Stimulated activated memory B cell treated with anti-CD40 and anti-IgM and Interleukin-4, amounts not matched to agents 10 μg/mL and 1 μg/mL and 100 μg/mL, for 72 hours (primary cell): ENCODE measurements at places on chromosomes 16 and 17.

DNA sequence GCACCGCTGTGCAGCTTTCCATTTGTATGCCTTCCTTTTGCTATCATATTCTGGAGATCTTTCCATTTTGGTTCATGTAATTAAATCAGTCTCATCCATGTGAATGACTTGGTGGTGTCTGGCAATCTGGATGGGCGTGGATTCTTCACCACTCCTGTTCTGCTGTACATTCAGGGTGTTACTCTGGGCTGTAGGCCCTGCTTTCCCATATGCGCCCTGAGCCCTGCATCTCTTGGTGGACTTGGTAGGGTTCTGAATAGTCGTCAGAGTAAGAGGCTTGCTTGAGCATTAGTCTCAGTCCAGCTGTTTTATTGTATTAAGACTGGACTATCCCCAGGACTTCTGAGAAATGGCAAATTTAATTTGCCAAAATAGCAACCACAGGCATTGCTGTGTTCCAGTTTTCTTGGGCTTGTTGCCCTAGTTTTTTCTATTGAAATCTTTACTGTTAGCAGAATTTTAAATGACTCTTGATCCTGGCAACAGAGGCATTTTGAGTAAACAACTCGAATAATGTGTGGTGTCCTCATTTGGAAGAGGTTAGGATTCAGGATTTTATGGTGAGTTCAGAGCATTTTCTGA lies 14.9 kb downstream of the BANP start:
- no peak for ATAC-seq

- peak; percentile 80 for ATAC-seq
Observed at GRCh38 chr16:89909777-89910716, 8.6 kb upstream of the MC1R start.

GRCh38 chr17:3529817-3530741 lies 27.5 kb downstream of the TRPV3 start:
- no peak for ATAC-seq

DNA sequence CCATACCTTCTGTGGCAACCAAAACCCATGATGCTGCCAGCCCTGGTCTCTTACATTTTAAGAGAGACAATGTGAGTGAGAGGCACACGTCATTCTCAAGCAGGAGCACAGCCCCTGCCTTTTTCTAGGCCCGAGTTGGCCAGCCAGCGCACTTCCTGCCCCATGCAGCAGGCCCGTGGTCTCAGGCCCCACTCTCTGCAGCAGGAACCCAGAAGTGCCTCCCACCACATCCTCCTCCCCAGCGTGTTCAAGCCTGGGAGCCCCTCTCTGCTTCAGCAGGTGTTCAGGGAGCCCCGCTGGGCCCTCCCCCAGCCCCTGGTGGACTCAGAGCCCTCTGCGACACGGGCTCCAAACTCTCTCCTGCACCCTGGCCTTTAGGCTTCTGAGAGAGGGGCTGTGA lies 30.5 kb downstream of the ITGAE start:
- ATAC-seq, result peak; percentile 85

DNA sequence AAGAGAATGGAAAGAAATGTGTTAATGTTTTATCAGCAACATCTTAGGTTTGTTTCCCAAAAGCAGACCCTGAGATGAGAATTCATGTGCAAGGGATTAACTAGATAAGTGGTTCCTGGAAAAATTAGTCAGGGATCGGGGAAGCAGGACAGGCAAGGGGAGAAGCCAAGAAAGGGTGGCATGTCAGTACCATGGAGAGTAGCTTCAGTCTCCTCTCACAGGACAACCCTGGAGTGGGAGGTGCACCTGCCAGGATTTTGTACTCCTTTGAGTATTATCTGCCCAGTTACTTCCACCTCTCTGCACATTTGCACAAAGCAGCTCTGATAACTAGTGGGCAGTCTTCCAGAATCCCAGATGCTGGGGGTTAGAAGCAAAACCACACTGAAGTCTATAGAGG lies 117.0 kb downstream of the RGS9 start:
- no peak for ATAC-seq

DNA sequence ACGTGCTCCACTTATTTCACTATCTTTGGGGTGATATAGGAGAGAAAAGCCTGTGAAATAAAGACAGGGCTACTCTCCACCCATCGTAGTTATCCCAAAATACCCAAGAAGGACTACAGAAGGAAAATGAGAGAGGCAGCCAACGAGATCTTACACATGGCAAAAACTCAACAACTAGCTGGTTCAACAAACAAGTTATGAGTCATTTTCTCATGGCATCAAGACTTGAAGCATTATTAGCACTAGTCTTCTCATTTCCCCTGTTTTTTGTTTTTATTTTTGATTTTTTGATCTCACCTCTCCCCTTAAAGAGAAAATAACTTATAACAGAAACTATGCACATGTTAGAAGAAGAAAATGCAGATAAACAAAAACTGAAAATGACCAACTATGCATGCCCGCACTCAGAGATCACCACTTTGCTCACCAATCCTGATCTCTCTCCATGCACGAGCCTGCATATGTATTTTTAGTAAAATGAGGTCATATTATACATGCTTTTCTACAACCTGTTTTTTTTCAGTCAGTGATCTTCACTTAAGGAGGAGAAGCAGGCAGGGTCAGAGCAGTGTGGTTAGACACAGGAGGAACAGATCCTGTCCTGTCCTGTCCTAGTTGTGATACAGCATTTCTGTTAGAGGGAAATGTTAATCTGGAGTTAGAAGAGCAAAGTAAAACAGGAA lies 22.8 kb downstream of the FAM117A start:
- peak; percentile 56 for ATAC-seq

GRCh38 chr17:38761612-38762011 lies 9.1 kb downstream of the PSMB3 start:
- no peak for ATAC-seq

- ATAC-seq, result peak; percentile 31
Observed at GRCh38 chr17:65537845-65538674, 23.4 kb downstream of the AXIN2 start.

GRCh38 chr17:55931446-55931845 lies 180.6 kb downstream of the PCTP start:
- no peak for ATAC-seq

GRCh38 chr16:48105456-48105855 lies 50.3 kb downstream of the ABCC12 start:
- ATAC-seq, result no peak

DNA sequence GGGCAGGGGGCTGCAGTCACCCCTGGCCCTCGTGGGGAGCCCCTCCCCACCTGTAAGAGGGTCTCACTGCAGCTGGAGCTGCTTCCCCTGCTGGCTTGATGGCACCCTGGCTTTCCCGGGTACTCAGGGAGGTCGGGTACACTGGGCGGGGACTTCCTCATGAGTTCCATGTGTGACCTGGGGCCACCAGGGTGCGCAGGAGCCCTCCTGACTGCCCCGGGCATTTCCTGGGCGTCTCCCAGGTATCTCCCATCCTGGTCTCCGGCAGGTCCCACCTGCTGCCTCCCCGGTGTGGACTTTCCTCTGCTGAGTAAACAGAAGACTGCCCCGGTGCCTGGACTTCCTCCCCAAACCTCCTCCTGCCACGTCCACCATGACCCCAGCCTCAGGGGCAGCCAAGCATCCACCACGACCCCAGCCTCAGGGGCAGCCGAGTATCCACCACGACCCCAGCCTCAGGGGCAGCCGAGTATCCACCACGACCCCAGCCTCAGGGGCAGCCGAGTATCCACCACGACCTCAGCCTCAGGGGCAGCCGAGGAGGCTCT lies 40.9 kb downstream of the CBFA2T3 start:
- no peak for ATAC-seq

GRCh38 chr16:80123189-80123588 lies 417.6 kb upstream of the DYNLRB2 start:
- ATAC-seq, result no peak

GRCh38 chr16:80671281-80671849 lies 130.6 kb downstream of the DYNLRB2 start:
- ATAC-seq, result peak; percentile 84

DNA sequence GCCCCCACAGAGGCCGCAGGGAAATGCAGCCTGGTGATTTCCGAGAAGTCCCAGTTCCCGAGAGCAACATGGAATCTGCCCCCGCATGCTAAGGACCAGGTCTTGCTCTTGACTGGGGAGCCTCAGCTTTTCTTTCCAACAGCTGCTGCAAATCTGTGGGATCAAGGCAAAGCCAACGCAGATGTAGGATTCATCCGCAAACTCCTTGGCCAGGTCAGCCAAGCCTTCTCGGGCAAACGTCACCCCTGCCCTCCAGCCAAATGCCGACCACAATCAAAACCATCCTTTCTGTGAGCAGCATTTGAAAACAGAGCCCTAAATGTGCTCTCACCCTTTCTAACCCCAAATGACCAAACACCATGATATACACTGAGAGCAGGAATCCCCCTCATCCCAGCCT lies 54.0 kb downstream of the MRM3 start:
- ATAC-seq, result no peak

DNA sequence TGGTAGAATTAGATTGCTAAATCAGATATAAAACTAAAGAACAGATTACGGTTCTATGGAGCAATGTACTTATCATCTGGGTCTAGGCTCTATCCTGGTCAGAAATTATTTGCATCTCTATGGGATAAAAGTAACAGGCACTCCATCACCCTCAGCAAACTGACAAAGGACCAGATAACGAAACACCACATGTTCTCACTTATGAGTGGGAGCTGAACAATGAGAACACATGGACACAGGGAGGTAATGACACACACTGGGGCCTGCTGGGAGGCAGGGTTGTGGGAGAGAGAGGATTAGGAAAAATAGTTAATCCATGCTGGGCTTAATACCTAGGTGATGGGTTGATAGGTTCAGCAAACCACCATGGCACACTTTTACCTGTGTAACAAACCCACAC lies 61.9 kb downstream of the MPHOSPH6 start:
- ATAC-seq, result no peak

DNA sequence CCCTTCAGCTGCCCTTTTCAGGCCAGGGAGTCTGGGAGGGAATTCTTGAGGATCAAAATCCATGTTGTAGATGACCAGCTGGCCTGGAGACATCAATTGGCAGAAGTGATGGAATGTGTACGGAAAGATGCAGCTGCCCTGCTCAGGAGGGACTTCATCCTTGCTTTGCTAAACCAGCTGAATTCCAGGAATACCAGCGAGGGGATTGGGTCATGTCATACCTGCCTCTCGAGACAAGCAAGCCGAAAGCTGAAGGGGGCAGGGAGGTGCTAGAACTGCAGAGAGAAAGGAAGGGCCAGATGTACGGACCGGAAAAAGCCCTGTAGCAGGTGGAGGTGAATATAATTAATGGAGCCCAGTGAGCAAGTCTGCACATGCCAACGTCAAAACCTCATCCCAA lies 25.6 kb upstream of the NTN1 start:
- ATAC-seq, result no peak

DNA sequence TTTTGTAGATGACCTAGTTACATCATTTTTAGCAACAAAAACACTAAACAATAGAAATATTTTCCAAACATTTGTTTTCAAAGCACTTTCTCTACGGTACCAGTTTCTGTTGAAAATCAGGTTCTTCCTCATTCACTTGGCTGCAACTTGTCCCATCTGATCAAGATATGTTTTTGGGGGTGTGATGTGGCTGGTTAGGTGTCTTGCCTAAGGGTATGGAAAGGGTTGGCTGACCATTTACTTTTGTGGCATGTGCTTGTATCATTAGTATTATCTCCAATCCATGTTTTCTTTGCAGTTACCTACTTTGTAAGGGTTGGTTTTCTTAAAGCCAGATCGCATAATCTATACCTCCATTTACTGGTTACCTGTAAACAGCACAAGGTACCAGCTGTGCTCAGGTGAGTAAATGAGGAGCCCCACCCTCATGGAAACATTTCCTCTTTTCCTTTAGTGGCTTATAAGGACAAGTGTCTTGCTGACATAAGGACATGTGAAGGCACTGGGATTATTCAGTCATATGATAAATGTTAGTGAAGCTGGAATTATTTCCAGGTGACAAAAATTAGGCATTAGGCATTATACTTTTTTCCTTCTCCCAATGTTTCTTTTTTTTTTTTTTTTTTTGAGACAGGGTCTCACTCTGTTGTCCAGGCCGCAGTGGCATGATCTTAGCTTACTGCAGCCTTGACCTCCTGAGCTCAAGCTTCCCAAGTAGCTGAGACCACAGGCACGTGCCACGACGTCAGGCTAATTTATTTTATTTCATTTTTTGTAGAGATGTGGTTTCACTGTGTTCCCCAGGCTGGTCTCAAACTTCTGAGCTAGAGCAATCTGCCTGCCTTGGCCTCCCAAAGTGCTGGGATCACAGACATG lies 162.0 kb downstream of the CCDC182 start:
- no peak for ATAC-seq

- ATAC-seq, result no peak
Observed at GRCh38 chr16:82088483-82088882, 53.4 kb downstream of the HSD17B2 start.

DNA sequence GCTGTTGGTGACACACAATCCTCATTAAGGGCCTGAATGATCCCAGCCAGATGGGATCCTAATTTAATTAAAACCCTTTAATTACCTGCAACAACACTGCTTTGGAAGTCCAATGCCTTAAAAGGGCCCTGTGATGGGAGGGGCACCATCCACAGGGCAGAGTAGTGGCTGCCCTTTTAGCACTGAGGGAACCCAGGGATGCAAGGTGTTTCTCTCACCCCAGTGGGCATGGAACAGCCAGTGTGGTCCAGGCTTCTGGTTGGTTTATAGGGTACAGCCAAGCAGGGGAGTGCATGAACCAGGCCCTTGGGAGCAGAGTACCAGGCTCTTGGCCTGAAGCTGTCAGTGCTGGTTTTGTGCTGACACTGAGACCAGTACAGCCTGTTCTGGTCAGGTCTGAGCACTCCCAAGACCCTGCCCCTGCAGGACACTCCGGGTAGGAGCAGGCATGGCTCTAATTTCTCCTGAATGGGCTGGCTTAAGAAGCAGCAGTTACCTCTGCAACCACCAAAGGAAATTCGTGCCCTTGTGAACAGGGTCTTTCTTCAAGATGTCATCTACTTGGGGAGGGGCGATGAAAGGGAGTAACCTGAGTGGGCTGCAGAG lies 9.9 kb downstream of the NXPH3 start:
- ATAC-seq, result no peak

- ATAC-seq, result no peak
Observed at GRCh38 chr16:64272028-64272427, 849.8 kb downstream of the CDH11 start.

- no peak for ATAC-seq
Observed at GRCh38 chr16:48126801-48127644, 28.8 kb downstream of the ABCC12 start.

GRCh38 chr17:40501499-40501911 lies at the start of gene TNS4:
TSS of gene TNS4 (minus strand) at chr17:40501623. CDS start at chr17:40496425, 5,198 bp downstream.
- ATAC-seq, result no peak

DNA sequence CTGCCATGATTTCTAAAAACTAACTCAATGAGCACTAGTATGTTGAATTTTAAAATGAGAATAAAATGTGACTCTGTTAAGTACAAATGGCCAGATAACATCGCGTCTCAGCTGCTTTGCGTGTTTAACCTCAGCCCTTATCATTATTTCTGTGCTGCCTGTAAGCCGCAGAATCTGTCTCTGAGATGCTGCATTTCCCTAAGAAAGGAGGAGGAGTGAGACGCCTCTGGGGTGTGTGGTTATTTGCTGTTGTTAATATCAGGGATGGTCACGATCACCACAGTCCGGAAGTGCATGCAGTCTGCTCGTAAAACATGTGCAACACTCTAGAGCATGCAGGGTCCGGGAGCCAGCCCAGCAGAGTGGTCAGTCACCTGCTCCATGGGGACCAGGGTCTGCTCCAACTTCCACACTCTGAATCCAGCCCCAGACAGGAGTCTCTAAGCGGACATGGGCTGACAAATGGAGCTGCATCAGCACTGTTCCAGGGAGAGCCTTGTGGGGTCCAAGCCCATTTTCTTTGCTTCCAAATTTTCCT lies 342.5 kb downstream of the MAF start:
- ATAC-seq, result no peak
